ENCODE measurements at places on chromosomes 16 and 17.
A peak's percentile ranks its signal among the peaks of the same experiment; 100 is the strongest.

DNA sequence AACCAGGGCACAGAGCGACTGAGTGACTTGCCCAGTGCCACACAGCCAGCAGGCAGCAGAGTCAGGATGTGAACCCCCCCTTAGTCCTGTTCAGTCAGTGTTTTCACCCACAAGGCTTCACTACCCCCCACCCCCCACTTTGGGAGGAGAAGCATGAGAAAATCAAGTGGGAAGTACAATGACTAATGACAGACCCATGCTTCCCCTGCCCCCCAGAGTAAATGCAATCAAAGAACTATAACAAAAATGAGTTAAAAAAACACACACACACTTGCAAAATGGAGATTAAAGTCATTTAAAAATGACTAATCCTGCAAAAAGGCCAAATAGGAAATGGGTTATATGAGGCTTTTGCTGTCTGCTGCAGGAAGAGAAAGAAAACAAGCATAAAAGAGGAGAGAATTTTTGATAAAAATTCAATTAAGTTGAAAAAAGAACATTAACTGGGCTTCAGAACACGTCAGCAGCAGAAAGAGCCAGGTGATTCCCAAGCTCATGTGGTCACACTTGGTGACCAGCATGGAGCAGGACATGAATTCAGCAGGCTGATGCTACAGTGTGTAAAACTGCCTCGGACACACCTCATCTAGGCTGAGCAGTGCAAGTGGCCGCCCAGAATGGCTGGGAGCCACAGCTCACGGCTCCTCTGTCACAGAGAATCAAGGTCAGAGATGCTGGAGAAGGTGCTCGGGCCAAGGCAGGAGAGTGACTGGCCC lies 212.3 kb downstream of the ZNF423 start:
- no peak for DNase-seq

- peak; percentile 65 for DNase-seq
These were observed 12.5 kb upstream of the RHBDL3 start for GRCh38 chr17:32253117-32253611.

GRCh38 chr16:85611444-85612190 lies 1.5 kb upstream of the GSE1 start:
- peak; percentile 43 for DNase-seq

DNA sequence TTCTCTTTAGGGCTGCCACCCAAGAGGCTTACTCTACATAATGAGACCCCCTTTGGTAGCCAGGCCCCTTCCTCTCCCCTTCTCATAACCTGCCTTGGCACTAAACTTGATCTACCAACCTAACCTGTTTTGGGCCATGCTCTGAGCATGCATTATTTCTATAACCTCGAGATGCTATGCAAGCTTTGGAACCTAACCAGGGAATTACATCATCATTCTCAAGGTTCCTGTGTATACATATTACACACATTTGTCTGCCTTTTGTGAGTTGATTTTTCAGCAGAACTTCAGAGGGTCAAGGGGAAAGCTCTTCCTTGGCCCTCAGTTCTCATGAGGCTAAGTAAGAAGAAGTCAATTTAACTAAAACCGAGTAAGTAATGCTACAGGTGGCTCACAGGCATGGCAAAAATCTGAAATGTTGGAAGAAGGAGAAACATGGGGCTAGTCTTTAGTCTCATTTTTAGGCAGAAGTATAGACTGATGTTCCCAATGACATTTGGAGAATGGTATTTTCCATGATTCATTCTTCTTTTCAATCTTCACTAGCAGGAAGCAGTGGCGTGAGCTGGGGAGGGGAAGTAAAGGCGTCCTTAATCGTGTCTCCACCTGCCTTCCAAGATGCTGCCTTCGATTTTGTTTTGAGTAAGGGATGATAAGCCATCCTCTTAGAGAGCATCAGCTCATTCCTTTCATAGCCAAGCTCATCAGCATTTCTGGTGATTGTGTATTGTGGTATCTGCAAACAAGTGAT lies 308.4 kb downstream of the ABCC12 start:
- no peak for DNase-seq

DNA sequence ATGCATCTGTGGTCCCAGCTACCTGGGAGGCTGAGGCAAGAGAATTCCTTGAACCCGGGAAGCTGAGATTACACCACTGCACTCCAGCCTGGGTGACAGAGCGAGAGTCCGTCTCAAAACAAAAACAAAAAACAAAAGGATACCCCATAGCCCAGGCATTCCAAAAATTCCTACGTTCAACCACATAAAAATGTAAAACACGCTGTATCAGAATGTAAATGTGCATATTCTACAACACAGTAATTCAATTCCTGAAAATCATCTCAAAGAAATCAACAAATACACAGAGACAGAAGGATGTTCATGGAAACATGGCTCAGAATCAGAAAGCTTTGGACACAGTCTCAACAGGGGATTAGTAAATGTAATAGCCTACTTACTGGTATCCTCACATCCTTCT lies 33.0 kb downstream of the COG7 start:
- no peak for DNase-seq

GRCh38 chr17:32916134-32916533 lies 11.8 kb upstream of the TMEM98 start:
- DNase-seq, result no peak

GRCh38 chr17:21376759-21377690 lies 868 bp downstream of the KCNJ12 start:
- no peak for DNase-seq

GRCh38 chr16:3503523-3503922 lies 2.7 kb downstream of the CLUAP1 start:
- DNase-seq, result no peak

DNA sequence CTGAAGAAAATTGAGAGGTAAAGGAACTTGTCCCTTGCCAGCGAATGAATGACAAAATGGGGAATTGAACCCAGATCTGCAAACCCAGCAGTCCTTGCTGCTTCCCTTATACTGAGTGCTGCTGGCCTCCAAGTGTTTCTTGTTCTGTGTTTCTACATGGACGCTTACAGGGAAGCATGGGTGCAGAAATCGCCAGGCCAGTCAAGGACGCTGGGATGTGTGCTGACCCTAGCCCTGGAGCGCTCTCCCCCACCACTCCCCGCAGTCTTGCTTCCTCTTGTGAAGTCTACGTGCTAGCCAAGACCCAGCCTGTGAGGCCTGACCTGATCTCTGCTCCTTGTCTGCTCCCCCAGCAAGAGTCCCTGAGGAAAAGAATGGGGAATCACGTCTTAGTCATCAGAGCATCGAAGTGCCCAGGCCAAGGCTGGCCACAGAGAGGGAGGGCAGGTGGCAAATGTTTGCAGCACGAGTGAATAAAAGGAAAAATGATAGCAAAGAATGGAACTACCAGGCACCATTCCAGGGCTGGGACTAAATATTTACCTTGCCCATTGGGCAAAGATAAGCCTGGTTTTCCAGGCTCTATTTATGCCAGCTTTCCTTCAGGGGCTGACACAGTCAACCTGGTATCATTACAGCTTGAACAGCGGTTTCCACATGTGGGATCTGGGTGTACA lies 17.4 kb downstream of the CA4 start:
- DNase-seq, result no peak

GRCh38 chr17:7176841-7177190 lies 2.4 kb downstream of the ASGR1 start:
- DNase-seq, result no peak

DNA sequence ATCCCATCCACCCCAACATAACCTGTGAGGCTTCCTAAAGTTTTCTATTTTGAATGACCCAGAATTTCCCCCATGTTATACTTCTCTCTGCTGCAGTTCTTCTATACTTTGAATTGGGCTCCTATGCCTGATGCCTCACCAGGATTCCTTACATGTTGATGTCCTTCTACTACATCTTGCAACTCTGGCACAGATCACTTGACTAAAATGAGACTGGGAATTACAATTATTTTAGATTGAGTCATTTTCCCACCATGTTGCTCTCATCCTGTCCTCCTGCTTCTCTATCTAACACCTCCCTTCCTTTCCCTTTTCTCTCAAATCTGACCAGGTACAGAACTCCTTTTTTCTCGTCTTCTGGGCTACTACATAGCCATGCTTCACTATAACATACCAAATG lies 314.0 kb upstream of the KCNJ16 start:
- no peak for DNase-seq

DNA sequence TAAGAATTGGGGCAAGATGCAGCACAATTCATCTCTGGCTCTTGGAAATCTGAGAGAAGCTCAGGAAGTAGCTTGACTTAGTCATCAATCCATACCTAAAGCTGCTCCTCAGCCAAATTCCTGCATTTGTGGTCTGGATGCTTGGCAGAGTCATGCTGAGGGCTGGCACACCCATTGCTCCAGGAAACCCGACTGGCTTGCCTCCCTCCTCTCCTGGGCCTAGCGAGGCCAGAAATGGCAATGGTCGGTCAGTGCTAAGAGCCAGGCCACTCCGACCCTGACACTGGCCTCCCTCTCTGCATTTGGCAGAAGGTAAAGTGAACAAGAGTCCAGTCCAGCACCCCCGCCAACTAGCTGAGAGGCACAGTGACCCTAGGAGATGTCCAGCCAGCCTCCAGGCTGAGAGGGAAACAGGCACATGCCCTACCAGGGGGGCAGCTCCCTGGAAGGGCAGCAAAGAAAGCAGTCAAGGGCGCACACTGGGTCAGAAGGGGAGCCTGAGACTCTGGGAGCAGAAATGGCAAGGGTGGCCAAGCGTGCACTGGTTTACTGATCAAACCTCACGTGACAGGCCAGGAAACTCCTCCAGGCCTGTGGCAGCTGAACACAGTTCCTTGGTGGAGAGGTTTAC lies 10.0 kb downstream of the POLDIP2 start:
- DNase-seq, result no peak

DNA sequence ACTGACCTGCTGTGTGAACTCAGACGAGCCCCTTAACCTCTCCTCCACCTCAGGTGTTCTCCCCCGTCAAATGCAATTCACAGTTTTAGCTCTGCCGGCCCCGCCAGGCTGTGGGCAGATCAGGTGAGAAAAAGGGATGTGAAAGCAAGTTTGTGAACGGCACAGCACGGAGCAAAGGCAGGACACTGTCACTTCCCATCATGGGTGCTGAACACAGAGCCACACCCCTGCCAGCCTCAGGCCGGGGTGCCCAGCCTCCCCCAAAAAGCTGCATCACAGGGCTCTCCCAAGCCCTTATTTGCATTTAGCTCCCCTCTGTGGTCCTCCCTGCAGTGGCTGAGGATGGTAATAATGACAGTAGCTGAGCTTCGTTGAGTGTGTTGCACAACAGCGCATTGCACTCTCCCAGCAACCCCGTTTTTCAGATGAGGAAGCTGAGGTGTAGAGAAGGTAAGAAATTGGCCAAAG lies 88.8 kb upstream of the TNRC6C start:
- no peak for DNase-seq

GRCh38 chr16:2912330-2913199 lies 834 bp downstream of the FLYWCH1 start:
- peak; percentile 21 for DNase-seq

GRCh38 chr17:6374271-6374691 lies 60.6 kb downstream of the AIPL1 start:
- DNase-seq, result no peak

- no peak for DNase-seq
These were observed 77.6 kb upstream of the HLF start for GRCh38 chr17:55186937-55187770.

- DNase-seq, result peak; percentile 16
These were observed 3.3 kb downstream of the SYNRG start for GRCh38 chr17:37605813-37606505.

DNA sequence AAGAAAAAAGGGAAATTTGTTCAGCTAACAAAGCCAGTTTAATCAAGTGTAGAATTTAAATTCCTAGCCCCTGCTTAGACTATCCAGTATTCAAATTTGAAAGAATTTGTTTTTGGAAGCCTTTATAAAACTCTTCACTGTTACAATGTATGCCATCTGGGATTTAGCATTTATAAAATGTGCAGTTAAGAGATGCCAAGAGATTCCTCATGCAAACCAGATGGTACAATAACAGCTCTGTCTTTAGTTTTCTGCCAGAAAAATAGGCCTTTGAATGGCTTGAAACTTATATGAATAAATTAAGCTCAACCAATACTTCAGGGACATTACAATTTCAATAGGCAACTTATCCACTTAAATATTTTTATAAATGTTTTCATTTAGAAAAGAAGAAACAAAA lies 6.8 kb upstream of the ANKS4B start:
- DNase-seq, result no peak

GRCh38 chr16:50671644-50672260 lies 9.4 kb downstream of the SNX20 start:
- no peak for DNase-seq

- DNase-seq, result no peak
These were observed 11.9 kb downstream of the QRICH2 start for GRCh38 chr17:76296186-76296585.

DNA sequence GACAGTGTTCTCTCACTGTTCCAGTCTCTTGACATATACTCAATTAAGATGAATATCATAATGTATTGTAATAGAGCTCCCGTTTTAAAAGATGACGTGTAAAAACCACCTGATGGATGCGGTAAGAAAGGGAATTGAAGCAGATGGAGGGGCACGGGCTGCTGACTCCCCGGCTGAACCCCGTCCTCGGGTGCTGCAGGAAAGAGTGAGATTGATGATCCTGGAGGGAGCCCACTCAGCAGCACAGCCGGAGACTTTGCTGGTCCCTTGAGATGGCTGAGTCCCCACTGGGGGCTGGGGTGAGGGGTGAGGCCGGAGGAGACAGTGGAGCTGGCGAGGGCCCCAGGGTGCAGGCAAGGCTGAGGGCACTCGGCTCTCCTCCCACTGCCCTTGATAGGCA lies 217.4 kb downstream of the RPTOR start:
- no peak for DNase-seq

DNA sequence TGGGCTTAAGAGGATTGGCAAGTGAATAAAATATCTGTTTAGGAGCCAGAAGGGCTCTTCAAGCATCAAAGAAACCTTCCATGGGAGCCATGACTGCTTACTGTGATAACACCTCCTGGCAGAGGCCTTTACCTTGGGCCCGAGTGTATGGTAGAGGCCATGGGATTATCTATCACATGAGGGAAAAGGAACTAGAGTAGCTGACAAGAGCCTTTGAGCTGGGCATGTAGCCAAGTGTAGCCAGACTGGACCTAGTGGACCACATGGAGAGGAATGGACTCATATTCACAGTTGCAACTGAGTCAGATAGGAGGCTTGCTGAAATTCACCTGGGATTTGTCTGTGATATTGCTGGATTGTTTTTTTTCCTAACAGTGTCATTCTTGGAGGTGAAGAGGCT lies 276.0 kb upstream of the ZFHX3 start:
- DNase-seq, result no peak

All from activated T-cell treated with anti-CD3 and anti-CD28 coated beads for 48 hours (primary cell).